Activated gamma-delta T cell treated with anti-CD3 and anti-CD28 coated beads, Interleukin-2, amount 50 U/mL, for 16 hours (primary cell): ENCODE measurements at places on chromosomes 2 and 18.

DNA sequence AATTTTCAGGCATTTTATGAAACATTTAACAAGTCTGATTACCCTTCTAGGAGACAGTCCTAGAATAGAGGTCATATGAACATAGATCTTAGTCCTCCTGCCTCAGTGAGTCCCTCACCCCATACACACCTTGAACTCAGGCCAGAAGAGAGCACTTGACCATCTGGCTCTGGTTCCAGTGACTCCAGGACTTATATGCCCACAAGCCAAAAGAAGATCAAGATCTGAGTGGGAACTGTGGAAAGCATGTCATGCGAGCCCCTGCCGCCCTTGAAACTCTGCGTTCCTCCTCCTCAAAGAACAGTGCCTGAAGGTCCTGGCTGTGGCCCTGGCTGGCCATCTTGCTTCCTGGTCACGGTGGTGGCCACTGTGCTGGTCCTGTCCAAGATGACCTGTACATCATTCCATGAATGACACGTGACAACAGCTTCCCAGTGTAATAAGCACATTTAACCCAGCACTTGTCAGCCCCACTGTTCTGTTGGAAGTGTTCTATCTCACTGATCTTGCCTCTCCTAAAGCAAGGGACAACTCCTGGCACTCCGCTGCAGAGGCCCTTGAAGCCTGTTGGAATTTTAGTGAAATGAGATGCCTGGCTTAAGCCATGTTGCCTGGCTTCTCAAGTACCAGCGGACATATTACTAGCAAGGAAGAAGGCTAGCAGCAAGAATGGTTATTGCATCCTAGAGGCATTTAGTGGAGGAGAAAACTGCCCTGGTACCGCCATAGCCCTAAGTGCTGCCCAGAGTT, 17.6 kb downstream of the TTC32 start:
- DNase-seq, result no peak

DNA sequence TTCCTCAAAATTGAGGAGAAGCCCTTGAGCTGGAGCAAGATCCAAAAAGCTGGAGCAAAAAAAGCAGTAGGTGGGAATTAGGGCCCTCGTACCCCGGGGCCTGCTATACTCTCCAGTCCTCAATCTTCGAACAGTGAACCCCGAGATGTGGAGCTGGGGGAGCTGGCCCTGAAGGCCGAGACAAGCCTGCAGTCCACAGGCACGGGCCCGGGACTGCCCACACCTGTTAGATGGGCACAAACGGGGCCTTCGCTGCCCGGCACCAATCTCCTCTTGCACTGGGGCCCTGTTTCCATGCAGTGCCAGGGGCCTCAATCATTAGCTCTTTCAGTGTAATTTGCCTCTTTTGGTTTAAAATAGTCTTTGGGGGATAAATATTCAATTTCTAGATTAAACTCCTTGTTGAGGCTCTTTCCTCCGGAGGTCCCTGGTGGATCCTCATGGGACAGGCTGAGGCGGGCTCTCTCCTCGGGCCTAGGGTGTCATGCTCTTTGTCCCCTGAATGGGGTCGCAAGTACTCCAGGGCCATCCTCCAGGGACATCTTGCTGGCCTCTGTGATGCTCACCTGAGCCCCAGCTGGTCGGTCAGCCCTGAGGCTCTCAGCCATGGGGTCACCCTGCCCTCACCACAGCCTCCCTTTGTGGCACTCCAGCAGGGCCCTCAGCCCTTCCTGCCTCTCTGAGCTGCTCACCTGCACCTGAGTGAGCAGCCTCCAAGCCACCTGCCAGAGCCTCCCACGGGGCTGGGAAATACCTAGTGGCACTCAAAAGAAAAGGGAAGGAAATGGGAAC, 223.6 kb downstream of the ALPK2 start:
- DNase-seq, result no peak

GRCh38 chr2:506451-506850, 170.8 kb downstream of the TMEM18 start:
- no peak for DNase-seq

DNA sequence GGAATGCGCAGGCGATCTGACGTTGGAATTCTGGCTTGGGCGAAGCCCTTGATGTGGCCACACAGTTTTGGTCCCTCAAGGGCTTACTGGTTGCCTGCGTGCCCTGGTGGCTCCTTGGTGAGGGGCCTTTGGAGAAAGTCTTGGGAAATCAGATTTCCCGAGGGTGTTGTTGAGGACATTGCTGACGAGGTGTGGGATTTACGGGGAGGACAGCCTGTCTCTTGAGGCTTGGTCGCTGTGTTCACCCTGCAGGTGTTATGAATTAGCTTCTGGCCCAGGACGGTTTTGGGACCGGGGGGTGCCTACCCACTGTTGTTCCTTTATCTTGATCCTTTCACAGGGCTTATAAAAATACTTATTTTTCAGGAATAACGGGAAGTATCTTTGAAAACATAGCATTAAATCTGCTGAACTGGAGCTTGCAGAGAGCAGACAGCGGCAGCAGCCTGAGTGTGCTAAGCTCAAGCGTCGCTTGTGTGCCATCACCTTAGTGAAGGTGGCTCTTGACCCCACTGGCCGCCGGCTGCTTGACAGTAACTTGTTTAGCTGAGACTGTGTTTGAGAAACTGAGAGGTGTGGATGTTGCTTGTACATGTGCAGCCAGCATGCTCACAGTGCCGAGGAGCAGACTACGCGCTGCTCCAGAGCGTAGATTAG, 4.2 kb downstream of the CTDP1 start:
- no peak for DNase-seq

- DNase-seq, result no peak
Measured at GRCh38 chr2:142179686-142180085, 48.9 kb upstream of the LRP1B start.

DNA sequence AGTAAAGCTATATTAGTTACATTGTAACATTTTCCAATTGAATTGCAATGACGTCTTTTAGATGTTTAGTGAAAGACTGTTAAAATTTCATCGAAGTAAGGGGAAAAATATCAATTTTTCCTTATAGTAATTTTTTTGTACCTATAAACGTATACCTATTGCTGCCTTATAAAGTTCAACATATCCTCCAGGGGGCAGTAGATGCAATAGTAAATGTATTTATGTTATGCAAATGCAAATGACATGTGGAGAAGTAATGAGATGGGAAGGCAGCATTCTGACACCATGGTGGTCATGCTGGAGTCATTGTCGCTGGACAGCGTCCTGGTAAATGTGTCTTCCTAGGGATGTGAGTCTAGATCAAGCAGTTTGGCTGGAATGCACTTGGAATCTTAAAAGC, 38.7 kb downstream of the MSTN start:
- no peak for DNase-seq

- DNase-seq, result no peak
Measured at GRCh38 chr18:54261894-54262293, 7.4 kb upstream of the POLI start.

DNA sequence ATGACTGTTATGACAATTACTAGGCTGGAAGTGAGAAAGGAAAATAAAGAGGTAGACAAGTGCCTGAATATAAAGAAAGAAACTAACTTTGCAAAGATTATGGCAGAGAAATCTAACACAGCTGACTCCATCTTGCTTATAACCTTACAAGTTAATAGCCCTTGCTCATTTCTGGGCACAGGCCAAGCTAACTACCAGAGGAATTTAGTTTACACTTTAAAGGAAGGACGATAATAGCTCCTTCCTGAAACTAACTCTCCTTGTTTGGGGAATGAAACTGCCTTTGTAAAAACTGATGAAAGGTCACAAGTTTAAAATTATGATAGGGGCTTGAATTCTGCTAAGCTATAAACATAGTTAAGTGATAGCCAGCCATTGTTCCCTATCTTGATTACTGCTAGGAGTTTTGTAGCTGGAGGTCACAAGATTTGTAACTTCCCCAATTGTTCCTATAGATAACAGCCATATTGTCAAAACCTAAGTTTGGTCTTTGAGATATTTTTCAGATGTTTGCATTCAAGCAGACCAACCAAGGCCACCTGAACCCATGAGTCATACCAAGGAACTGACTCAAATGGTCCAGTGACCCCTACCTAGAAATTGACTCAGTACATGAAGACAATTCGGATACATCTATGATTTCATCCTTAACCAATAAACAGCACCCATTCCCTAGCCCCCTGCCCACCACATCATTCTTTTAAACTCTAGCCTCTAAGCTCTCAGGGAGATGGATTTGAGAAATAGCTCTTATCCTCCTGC, 209.2 kb upstream of the LRATD1 start:
- DNase-seq, result no peak

- DNase-seq, result no peak
Measured at GRCh38 chr18:45103319-45104048, 422.8 kb downstream of the SETBP1 start.

DNA sequence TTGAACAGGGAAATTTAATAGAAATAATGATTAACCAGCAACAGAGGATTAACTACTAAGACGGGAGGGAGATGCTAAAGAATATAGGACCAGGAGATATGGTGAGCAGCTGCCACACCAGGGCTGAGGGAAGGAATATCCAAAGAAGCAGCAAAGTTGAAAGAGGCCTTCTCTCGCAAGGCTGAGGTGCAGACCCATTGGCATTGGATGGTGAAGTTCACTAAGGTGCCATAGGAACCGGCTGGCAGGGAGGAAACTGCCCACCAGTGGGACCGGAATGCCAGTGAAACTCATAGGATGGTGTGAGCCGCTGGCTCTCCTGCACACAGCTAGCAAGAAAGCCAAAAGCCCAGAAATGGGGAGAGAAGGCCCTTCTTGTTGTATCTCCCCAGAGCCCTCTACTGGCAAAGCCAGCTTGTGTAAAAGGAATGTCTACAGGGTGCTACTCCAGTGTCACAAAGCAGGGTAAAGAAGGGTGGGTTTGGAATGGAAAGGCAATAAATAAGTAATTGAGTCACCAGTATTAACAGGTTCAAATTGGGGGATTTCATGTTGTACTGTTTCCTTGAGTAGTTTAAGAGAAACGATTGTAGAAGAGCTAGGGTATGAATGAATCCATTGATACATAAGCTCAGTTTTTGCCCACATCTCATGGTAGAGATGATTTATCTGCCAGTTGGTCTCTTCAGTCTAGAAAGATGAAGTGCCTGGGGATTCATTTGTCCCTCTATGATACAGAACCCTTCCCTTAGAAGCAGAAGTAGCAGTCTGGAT, 36.0 kb downstream of the FARP2 start:
- DNase-seq, result no peak

GRCh38 chr18:27797484-27797883, 379.4 kb downstream of the CDH2 start:
- no peak for DNase-seq

GRCh38 chr18:47772374-47773248, 157.8 kb downstream of the SMAD2 start:
- DNase-seq, result peak; percentile 28

- DNase-seq, result no peak
Measured at GRCh38 chr2:188963741-188964140, 10.4 kb upstream of the COL3A1 start.

DNA sequence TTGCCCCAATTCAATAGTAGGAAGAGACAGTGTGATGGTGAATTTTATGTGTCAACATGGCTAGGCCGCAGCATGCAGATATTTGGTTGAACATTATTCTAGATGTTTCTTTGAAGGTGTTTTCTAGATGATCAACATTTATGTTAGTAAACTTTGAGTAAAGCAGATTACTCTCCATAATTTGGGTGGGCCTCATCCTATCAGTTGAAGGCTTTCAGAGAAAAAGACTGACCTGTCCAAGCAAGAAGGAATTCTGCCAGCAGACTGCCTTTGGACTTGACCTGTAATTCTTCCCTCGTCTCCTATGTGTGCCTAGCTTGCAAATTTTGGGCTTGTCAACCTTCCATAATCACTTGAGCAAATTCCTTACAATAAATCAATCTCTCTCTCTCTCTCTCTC, 8.3 kb upstream of the GRP start:
- no peak for DNase-seq

DNA sequence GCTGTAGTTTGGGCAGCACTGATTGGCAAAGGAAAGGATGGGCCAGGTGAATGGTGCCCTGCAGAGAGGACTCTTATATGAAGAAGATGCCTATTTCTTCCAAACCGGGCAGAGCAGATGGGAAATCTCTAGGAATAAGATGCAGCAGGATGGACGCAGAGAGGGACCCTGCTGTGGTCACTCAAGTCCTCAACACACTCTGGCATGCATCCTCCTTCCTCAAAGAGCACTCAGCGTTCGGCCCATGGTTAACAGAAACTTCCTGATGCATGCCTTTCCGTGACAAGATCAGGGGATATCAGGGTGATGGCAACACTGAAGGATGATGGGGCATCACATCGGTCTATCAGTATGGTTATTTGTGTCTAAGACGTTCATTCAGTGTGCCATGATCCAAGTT, 232.7 kb downstream of the TTC32 start:
- no peak for DNase-seq

GRCh38 chr2:75513616-75514170, 47.0 kb downstream of the EVA1A start:
- no peak for DNase-seq

DNA sequence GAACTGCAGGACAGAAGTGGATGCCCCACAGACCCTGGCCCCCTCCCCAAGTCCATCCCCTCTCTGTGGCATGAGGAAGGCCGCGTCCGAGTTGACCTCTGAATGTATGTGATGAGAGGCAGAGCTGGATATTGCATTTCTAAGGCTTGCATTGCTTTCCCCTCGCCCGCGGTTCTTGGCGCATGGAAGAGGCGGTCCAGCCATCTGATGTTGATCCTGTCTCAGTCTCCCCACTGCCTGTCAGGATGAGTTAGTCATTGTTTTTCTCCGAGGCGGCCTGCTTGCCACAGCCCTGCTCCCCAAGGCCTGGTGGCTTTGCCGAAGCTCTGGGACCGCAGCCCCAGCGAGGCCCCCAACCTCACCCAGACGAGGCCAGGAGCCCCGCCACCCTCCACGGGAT, 88.6 kb downstream of the SMAD7 start:
- DNase-seq, result no peak

GRCh38 chr2:233938676-233939370, 21.6 kb downstream of the TRPM8 start:
- DNase-seq, result no peak

GRCh38 chr2:113861740-113862139, 28.1 kb upstream of the ACTR3 start:
- no peak for DNase-seq

DNA sequence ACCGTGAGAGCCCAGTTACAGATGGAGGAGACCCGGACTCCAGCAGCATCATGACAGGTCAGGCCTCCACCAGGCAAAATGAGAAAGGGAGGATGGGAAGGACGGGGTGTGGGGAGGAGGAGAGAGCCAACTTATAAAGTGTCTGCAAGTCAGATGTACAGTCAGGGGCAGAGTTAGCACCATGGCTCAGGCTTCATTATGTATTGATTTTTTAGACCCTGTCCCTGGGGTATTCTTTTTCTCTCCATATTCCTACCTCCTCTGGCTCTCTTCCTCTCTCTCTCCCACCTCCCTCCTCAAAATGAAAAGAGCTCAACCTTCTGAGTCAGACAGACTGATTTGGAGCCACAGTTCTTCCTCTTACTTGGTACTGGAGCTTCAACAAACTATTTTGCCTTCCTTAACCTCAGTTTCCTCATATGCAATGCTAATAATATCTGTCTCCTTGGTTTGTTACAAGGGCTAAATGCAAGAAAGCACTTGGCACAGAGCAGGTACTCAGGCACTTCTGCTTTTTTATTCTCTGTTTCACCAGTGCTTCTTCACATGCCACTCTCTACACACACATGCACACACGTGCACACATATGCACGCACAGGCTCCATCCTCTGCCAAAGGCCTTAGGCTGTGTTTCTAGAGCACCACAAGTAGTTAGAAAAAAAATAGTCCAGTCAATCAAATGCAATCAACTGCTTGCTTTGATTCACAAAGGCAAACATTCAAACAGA, 92.3 kb upstream of the PKDCC start:
- DNase-seq, result no peak

- no peak for DNase-seq
Measured at GRCh38 chr2:240836781-240837467, 16.9 kb upstream of the KIF1A start.

GRCh38 chr2:210756855-210757254, 200.5 kb downstream of the CPS1 start:
- DNase-seq, result no peak

- DNase-seq, result no peak
Measured at GRCh38 chr2:24209389-24210105, 34.7 kb downstream of the FAM228A start.
